ENCODE measurements at places on chromosomes 13 and 19.

- DNase-seq: no peak
Observed at GRCh38 chr13:78786459-78786858, 127.5 kb upstream of the OBI1 start.

DNA sequence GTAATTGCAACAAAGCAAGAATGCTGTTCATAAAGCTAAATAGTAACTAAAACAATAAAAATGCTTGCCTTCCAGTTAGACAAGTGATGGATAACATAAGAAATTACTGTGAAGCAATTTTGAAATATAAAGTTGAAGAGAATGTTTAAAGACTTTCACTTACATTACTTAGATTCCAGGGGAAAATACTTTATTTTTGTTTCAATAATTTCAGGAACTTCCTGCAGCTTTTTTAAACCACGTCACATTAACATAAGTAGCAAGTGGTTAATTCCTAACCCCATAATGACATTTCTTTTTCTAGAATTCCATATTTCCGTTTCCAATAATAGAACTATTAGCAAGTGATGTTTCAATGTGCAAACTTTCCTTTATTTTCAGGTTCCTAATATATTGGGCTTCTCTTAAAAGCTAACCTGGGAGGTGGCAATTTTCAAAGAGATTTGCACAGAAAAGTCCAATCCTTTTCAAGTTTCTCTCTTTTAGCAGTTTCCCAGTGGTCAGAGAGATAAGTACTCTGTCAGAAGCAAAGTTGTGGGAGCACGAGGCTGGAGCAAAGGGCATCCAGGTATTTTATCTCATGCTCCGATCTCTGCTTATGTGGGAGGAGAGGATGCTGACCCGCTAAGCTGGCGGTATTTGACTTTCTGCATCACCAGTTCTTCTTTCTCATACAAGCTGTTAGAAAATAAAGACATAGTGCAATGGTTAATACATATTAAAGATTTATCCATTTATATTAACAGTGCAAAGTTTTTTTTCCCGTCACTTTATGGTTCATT is 1025.3 kb downstream of the EFNB2 start:
- DNase-seq: no peak

- DNase-seq: no peak
Observed at GRCh38 chr19:2176337-2176994, 12.7 kb downstream of the DOT1L start.

DNA sequence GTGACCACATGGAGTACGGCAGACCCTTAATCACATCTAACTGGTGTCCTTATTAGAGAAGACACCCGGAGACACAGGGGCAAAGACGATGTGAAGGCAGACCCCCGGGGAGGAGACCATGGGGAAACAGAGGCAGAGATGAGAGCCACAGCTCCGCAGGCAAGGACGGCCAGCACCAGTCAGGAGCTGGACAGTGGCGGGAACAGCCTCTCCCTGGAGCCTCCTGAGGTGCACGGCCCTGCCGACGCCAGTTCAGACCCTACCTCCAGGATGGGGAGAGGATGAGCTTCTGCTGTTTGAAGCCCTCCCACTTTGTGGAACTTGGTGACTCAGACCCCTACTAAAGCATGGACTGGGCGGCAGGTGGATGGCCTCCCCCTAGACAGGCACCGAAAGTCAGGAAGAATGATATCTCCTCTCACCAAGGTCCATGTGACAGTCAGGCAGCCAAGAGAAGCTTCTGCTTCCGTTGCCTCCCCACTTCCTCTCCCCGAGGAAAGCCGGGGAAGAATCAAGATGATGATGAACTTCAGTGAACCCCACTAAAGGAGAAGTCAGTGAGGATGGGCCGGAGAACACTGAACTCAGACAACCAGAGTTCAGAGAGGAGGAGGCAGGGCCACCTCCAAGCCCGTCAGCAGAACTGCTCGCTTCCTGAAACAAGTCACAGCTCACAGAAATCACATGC is 25.4 kb downstream of the RAB20 start:
- DNase-seq: no peak

GRCh38 chr13:113816254-113816929 is 47.5 kb downstream of the GAS6 start:
- DNase-seq: peak; percentile 63

DNA sequence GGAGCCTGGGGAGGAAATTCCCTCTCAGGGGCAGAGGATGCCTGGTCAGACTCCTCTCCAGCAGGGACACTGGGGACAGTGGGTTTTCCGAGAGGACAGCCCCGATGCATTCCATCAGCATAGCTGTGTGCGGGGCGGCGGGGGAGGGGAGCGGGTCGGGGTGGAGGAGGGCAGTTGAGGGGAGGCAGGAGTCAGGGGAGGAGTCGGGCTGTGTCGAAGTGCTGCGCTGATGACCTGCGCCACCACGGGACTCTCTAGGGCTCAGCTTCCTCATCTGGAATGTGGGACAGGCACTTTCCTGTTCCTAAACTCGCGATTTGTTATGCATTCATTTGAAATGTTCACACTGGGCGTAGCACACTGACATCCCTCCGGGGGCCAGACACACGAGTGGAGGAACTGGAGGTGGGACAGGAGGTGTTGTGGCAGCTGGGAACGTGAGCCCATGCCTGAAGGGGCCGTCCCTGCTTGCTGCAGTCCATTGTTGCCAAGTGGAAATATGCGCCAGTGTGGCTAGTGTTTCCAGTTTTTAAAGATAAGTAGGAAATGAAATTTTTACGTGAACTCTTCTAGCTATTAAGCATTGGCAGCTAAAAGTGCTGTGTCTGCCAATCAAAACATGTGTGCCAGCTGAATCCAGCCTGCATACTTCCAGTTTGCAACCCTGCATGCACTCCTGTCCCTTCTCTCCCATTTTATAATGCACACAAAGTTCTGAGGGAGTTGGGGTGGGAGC is 43.3 kb downstream of the FLT1 start:
- peak; percentile 65 for DNase-seq
